ENCODE measurements at places on chromosomes 2 and 18.

DNA sequence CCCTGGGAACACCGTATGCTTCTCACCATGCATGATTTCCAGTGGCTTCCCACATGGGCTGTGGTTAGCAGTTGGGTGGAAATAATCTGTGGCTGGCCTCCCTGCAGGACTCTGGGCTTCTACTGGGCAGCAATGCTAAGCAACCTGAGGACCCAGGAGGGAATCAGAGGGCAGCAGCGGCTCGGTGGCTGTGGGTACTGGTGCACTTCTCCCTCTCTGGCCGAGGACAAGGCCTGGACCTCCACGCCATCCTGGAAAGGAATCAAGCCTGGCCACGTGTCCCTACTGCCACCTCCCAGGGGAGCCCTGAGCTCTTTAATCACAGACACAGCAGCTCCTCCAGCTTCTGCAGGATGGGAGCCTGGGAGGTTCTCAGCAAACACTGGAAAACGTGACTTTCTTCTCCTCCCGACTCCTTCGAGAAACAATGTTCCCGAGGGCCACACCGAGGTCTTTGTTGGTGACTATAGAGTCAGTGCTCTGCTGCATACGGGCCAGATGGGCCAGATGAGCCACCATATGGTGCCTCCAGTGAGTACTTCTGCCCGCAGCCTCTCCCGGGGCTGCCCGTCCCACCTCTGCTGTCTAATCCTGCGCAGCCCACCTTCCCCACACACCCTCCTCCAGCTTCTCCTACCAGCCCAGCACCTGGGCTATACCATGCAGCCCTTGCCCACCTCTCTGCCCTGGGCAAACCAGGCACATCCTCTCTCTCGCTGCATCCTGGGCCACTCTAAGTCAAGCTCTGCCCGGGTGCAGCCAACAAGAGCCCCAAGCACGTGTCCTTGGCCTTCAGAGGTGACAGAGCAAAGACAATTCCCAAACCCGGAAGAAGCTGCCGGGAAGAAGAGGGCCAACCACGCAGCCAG, 42.8 kb upstream of the OTOS start:
- no peak for DNase-seq

- DNase-seq, result no peak
Measured at GRCh38 chr2:19538411-19538963, 180.1 kb upstream of the OSR1 start.

- DNase-seq, result no peak
Measured at GRCh38 chr2:28427741-28428415, 35.2 kb downstream of the FOSL2 start.

- DNase-seq, result no peak
Measured at GRCh38 chr2:62688771-62689170, 16.7 kb upstream of the EHBP1 start.

DNA sequence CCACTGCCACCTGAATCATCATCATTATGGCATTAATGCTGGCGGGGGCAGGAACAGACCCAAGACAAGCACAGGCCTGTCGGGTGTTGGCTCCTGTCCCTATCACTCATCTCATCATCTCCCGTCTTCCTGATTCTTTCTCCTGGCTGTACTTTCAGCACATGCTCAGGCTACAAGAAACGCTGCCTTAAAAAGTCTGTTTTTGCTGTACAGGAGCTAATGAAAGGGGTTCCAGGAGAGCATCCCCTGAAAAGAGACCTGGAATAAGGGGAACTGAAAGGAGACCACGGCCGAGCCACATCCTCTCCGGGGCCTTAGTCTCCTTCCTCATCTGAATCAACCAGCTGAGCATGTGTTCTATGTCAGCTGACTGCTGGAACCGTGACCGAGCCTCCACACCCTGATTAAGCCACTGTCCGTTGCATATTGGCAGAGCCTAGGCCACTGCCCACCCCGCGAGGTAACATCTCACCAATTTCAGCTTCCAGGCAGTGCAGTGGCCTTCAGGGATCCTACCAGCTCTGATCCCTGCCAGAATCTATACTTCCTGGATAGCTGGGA, 62.6 kb downstream of the DNMT3A start:
- DNase-seq, result no peak

GRCh38 chr2:168062054-168062453, 185.3 kb downstream of the STK39 start:
- DNase-seq, result no peak

DNA sequence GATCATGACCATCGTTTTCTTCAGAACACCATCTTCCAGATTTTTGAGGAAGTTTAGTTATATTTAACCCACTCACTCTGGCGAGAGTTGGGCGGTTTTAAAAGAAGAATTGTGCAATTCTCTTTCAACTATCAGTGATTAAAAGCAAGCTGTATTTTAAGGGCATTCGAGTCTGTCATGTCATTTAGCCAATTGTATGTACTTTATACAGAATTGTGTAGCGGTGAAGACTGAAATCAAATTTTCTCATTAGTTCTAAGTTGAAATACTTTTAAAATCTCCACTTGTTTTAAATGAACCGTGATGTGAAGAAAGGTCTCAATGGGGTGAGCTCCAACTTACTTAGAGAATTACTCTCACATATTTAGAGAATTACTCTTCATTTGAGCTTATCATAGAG, 214.6 kb upstream of the DTNA start:
- no peak for DNase-seq

DNA sequence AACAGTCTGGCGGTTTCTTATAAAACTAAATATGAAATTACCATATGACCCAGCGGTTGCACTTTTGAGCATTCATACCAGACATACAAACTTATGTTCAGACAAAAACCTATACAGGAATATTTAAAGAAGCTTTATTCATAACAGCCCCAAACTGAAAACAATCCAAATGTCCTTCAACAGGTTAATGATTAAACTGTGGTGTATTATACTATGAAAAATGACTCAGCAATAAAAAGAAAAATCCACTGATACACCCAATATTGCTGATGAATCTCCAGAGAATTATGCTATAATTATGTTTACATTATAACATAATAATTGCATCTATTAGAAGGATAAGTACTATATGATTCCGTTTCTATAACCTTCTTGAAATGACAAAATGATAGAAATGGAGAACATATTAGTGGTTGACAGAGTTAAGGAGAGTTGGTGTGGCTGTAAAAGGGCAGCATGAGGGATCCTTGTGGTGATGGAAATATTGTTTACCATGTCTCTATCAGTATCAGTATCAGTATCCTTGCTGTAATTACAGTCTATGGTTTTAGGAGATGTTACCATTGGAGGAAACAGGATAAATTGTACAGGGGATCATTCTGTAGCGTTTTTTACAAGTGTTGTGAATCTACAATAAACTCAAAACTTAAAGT, 127.1 kb downstream of the DSC3 start:
- no peak for DNase-seq

Measured in stimulated activated CD8-positive, alpha-beta memory T cell treated with anti-CD3 and anti-CD28 coated beads, Interleukin-2, amount 100 ng/mL, for 48 hours (primary cell).